ENCODE measurements at places on chromosomes 6 and 20.

- no peak for DNase-seq
Measured at GRCh38 chr6:89116702-89117101, 1.2 kb downstream of the SRSF12 start.

GRCh38 chr6:39669207-39669972 is 55.8 kb downstream of the KIF6 start:
- no peak for DNase-seq

DNA sequence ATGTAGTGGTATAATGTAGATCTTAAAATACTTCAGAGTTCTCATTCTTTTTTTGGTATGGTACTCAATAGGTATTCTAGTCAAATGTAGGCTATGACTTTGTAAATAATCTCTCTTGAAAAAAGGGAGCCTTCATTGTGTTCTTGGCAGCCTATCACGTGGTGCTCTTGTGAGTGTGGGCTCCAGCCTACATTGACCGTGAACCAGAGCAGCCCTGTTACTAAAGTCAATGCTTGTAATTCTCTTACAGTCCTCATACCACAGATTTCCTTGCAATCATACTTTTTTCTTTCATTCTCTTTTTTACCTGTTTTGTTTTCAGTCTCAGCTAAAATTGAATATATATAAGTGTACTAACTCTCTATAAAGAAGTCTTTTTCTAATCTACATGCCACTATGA is 31.1 kb downstream of the ARID1B start:
- no peak for DNase-seq

DNA sequence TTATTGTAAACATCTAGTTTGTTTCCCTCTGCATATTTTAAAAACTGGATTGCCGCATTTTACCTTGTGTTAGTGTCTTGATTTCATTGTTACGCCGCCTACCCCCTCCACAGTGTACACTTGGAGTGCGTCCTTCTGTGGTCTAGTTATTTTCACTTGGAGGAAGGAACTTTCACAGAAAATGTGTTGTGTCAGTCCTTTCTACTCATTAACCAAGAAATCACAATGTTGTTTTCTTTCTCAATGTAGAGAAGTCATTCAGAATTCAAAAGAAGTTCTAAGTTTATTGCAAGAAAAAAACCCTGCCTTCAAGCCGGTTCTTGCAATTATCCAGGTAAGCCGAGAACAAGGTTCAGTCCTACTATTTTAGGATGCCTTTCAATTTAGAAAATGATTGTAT is 10.3 kb downstream of the MTHFD1L start:
- no peak for DNase-seq

- DNase-seq: no peak
Measured at GRCh38 chr6:98825600-98826230, 8.7 kb upstream of the POU3F2 start.

Data from cerebellar nuclear complex (tissue), 1 donor.